ENCODE measurements at places on chromosomes 3 and 15.

- no peak for DNase-seq
These were observed 25.4 kb downstream of the COMMD2 start for GRCh38 chr3:149726716-149727407.

DNA sequence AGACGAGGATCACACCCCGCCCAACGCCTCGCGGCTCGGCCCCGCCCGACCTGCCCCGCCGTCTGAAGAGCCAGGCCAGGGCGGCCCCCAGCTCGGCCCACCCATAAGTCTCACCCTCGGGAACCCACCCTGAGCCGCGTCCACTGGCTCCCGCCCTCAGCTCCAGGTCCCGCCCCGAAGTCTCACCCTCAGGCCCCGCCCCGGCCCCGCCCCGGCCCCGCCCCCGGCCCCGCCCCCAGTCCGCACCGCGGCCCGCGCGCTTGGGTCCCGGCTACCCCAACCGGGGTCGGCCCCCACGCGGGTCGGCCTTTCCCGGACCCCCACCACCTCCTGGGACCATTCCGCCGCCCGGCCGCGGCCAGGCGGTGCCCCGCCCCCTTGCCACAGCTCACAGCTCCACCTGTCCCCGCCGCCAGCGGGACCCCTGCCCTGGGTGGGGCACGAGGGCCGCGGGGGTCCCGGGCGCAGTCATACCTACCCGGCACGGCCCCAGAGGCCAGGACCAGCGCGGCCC lies 489 bp downstream of the CSPG5 start:
- DNase-seq, result peak; percentile 88

DNA sequence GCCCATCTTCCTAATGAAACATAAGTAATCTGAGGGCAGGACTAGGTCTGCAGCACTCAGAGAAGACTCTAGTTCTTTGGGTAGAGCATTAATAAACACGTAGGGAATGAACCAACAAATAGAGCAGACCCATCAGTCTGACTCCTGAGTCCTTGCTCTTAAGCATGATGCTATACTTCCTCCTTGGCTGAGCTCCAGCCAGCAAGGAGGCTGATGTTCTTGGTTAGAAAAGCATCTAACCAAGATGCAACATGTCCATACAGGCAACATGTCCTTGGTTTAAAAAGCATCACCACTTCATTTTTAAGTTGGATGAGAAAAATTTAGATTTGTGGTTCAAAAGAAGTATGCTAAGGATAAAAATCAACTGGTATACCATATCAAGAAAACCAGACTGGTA lies 8.5 kb upstream of the MYH15 start:
- no peak for DNase-seq

DNA sequence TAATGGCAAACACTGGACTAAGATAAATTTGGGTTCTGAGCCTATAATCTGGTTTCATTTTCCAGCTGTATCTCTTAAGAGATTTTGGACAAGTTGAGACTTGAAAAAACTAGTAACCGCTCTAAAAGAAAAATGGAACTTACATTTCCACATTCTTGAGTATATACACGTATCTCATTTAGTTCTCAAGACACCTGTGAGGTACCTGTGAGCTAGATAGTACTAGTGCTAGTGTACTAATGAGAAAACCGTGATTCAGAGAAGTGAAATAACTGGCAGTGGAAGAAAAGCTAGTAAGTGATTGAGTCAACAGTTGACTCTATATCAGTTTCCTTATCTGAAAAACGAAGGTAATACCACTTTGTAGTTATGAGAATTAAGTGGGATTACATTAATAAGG lies 62.2 kb upstream of the PAQR5 start:
- DNase-seq, result no peak

DNA sequence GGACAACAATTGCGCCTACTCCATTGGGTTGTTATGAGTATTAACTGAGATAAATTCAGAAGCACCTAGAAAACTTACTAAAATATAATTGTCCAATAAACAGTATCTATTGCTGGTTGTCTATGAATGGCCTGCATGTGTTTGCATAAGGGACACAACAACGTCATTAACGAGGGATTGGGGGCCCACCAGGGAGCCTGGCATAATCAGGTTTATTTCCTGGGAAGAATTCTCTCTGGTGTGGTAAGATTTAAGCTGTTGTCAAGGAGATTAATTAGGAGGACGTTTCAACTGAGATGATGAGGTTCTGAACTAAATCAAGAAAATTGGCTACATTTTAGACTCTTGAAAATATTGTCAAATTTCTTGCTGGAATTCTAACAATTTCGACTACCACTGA lies 176.1 kb upstream of the CDIN1 start:
- no peak for DNase-seq

Data from urothelium cell line (cell line).